ENCODE measurements at places on chromosomes 2 and 18.

DNA sequence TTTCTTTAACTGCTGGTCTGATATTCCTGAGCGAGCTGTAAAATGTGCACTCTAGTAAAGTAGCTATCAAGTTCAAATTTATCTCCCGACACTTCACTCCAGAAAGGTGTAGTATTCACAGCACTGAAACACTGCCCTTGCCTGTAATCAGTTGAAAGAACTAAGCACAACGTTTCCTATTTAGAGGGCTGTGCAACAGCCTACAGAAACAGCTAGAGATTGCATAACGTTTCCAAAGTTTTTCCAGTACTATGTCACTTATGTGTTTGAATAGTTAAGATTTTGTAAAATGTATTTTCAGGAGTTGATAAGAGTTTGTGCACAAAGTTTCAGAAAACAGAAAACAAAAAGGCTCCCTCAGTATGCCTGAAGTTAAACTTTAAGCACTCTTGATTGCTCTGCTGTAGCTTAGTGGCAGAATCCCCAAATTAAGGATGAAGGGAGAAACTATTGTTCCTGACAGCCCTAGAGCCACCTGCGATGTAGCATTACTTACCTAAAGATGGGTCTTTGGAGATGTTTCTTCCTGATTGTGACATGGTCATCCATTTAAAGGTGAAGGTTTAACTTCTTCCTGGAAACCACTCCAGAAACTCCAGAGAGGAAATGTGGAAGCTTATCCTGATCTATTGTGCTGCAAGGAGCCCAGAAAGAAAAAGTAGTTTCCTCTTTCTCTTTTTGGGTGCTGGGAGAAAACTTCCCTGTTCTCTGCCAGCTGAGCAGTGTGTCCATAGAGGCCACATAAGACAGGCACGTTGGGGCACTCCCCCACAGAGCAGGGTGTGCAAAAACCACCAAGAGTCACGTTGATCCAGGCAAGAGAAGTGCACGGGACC lies 536 bp downstream of the PDE1A start:
- DNase-seq = peak; percentile 52

GRCh38 chr18:67486534-67486933 lies 30.0 kb downstream of the DSEL start:
- no peak for DNase-seq

- peak; percentile 82 for DNase-seq
Measured at GRCh38 chr2:168118733-168119514, 128.5 kb downstream of the STK39 start.

DNA sequence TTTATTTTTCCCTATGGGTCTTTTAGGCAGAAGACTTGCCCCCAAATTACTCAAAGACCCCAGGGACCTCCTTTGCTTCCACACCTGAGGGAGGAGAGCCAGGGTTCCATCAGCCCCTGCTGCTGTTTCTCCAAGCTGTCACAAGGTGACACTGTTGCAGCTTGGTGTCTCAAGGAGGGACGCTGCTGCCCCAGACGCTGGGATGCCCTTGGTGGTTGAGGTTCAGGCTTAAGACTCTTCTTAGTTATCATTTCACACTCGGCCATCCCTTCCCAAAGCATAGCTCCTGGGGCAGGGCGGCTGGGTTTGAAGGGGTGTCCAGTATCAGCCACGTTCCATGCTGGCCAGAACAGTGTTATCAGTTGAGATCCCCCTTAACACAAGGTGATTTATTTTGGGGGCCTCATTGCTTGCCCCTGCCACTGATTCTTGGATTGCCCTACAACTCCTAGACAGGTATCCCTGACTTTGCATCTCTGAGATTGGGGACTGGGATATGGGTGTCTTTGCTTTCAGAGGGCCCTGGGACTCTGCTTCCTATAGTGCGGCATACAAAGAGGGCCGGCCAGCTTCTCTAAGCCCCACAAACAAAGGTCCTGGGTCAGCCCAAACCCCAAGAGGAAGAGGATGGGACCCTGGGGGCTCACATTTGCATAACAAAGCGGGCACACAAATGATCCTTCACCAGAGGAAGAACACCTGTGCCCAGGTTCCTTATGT lies 22.7 kb downstream of the GPR55 start:
- peak; percentile 65 for DNase-seq

- DNase-seq = no peak
Measured at GRCh38 chr2:188919824-188920223, 54.3 kb upstream of the COL3A1 start.

- DNase-seq = peak; percentile 94
Measured at GRCh38 chr2:46690825-46691224, 211.5 kb downstream of the TMEM247 start.

DNA sequence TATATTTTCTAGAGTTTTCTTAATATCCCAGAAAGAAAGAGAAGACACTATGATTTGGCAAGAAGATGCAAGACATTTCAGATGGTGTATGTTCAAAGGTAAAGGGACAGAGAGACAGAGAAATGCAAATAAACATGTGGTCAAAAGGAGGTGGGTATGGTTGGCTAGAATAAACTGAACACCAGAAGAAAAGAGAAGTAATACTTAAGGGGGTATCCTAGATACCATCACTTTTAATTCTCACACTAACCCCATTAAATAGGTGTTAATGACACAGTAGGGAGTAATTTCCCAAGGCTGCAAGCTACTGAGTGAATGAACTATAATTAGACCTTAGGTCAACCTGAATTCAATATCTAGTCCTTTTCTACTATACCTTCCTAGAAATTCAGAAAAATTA lies 111.2 kb upstream of the CD226 start:
- DNase-seq = no peak

- peak; percentile 46 for DNase-seq
Measured at GRCh38 chr2:25606892-25607291, 66.5 kb downstream of the DTNB start.

- DNase-seq = no peak
Measured at GRCh38 chr2:42978887-42979415, 186.6 kb upstream of the HAAO start.

GRCh38 chr18:3452750-3453539 lies 3.0 kb downstream of the TGIF1 start:
- peak; percentile 41 for DNase-seq

DNA sequence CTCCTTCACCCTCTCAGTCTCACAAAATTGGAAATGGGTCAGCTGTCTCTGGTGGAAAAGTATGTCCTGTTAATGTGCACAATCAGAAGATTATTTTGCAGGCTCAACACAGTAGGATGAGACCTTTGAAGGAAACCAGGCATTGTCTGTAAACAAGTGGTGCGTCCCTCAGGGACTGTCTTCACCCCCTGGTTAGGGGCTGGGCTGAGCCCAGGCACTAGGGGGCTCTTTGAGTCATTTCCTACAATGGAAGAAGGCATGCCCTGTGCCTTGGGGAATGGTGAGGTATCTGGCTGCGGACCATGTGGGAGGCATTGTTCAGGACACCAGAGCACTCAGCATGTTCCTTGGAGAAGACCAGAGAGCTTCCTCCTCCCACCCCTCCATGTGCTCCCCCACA lies 26.8 kb downstream of the PKDCC start:
- DNase-seq = no peak

DNA sequence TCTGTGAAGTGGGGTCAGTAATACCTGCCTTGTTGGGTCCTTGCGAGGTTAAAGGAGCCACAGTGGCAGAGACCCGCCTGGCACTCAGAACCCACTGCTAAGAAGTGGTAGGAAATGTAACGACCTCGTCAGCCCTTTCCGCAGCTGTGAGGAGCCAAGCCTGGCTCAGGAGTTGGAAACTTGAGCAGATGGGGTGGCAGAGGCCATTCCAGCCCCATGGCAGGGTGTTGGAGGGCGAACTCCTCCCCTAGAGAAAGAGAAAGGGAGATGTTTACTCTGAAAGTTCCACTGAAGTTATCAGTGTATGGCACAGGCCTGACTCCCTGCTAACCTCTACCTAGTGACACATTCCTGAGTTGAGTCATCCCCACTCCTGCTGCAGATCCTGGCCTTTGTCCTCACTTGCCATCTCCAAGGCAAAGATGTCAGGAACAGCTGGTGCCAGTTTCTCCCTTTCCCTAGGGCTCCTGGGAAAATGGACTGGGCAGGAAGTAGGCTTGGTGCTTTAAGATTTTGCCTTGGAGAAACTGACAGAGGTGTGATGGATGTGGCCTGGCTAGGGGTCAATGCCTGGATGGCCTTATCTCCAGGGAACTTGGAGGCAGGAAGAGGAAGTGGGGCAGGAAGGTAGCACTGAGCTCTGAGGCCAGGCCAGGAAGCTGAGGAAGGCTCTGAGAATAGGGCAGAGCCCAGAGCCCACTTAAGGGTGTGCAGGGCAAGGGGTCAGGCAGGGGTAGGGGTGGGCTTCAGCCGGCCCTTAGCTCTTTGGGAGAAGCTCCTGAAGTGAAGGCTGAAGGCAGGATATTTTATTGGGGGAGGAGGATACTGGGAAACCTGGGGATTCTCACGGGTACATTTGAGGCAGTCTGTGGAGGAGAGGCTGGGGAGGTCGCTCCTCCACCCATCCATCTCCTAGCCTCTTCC lies 888 bp downstream of the VAMP5 start:
- DNase-seq = no peak

DNA sequence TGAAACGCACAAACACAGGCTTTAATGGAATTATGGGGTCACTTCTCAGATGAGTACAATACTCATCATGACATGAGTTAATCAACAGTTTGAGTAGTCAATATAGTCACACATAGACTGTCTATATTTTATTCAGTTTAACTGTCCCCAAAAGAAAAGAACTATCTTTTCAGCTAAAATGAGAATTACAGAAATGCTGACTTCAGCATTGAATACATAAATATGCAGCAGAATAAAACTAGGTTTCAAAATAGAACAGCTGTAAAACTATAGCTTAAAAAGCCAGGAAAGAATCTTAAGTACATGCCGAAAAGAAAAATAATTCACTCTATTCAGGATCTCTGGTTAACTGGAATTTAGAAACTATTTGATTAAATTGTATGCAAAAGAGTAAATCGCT lies 30.0 kb downstream of the SMAD4 start:
- no peak for DNase-seq

- DNase-seq = no peak
Measured at GRCh38 chr2:205797866-205798265, 115.6 kb downstream of the NRP2 start.

- DNase-seq = peak; percentile 18
Measured at GRCh38 chr2:169480079-169480465, 778 bp downstream of the BBS5 start.

DNA sequence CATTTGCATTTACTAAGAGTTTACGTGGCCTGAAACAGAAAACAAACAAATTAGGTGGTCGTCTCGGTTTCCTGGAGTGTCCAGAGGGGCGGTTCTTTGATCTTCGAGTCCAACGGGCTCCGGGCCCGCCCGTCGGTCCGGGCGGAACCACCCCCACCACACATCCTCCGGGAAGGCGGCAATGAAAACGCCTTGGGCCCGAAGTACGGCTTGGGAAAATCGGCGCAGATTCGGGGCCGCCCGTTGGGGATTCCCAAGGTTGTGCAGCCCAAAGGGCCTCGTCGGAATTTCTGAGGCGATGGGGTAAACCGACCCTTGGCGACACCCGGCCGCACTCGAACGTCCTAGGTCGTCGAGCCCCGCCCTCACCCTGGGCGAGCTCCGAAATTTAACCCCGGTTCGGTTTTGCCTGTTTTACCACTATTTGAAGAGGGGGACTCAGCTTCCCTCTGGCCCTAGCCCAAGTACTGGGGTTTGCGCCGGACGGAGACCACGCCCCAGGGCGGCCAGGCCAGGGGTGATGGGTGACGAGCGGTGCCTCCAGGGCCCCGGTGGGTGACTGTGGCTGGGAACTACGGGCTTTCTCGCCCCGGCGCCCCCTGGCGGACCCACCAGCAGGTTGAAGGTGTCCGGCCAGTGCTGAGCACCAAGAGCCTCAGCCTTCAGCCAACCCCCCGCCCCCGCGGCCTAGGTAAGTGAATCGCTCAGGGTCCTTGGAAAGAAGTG lies 1.9 kb upstream of the CFAP53 start:
- DNase-seq = peak; percentile 62

DNA sequence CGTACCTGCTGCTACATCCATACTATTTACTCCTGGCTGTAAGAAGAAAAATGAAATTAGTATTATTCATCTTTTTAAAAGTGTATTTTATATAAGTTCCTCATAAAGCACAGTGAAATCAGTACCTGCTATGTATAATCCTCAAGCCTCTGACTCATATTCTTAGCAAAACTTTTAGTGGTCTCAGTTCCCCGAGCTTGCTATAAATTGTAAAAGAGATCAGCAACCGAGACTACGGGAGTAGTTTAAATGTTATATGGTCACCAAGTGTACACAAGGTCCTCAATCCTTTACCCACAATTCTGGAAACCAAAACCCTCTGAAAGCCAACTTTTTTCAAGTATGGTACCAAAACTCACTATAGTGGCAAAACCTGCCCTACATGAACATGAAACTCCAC lies 24.2 kb downstream of the PRPF40A start:
- DNase-seq = no peak

DNA sequence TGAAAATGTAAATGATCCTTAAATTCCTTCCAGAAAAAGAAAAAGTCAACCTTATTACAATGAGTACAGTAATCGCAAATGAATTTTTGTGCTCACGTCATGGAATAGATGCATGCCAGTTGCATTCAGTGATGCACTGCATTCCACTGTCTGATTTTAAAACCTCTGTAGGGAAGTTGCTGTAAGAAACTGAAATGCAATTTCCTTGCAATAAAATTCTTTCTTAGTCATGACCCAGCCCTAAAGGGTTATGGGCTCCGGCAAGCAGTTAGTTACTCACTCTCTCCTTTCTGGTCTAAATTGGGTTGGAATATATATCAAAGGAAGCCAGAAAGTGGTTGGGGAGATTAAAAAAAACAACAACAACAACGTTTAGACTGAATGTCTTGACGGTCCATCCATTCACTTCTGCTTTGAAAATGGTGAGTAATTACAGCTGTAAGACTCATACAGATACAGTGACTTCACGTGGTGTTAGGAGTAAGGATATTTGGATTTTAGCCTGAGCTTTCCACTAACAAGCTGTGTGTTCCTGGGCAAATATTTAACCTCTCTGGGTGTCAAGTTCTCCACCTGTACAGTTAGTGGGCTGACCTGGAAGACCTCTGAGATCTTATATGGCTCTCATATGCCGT lies 8.6 kb upstream of the RND3 start:
- peak; percentile 97 for DNase-seq

GRCh38 chr2:134227666-134228065 lies 26.2 kb upstream of the MGAT5 start:
- DNase-seq = no peak

- no peak for DNase-seq
Measured at GRCh38 chr2:11867926-11868325, 121.5 kb downstream of the LPIN1 start.

GRCh38 chr2:7899241-7899640 lies 782.6 kb upstream of the ID2 start:
- no peak for DNase-seq

DNA sequence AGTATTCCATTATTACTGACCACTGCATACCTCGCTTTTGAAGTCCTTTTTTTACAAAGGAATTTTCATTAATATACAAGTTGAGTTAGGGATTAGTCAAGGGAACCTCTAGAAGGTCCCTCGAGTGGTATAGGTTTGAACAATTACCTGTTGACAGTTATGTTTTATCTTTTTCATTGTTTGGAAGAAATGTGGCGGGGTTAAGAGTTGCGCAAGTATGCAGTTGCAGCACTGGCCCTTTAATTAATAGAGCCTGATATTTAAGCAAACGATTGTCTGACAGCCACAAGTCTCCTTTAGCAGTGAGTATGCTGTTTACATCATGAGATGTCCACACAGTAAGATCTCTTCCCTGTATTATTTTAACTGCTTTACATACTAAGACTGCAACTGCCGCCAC lies 24.3 kb downstream of the KYNU start:
- DNase-seq = no peak

- no peak for DNase-seq
Measured at GRCh38 chr2:80111185-80111584, 193.4 kb downstream of the LRRTM1 start.

- DNase-seq = no peak
Measured at GRCh38 chr2:11080253-11081115, 74.8 kb upstream of the SLC66A3 start.

GRCh38 chr2:156702541-156702940 lies 266.4 kb downstream of the GPD2 start:
- DNase-seq = no peak

Measured in iris pigment epithelial cell (primary cell).